Lower lobe of right lung (tissue), 2 donors: ENCODE measurements at places on chromosomes 12 and 14.
A peak's percentile ranks its signal among the peaks of the same experiment; 100 is the strongest.

- DNase-seq: no peak
Observed at GRCh38 chr14:52922059-52922458, 28.8 kb downstream of the FERMT2 start.

DNA sequence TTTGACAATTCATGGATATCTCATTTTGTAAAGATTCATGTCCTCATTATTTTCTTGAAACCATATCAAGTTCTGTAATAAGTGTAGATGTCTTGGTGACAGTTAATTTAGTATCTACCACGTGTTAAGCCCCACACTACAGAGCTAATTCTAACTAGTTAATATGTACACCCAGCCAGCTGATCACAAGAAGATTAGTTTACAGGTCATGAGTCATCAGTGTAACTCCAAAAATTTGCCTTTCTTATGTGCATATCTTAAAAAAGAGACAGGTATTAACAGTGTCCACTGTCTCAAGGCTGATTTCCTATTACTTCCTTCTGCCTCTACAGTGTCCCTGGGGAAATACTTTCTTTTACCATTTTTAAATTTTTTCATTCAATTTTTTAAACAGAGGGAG, 13.3 kb upstream of the YBX3 start:
- no peak for DNase-seq

GRCh38 chr12:6935371-6936193, 7.8 kb downstream of the ATN1 start:
- DNase-seq: no peak

DNA sequence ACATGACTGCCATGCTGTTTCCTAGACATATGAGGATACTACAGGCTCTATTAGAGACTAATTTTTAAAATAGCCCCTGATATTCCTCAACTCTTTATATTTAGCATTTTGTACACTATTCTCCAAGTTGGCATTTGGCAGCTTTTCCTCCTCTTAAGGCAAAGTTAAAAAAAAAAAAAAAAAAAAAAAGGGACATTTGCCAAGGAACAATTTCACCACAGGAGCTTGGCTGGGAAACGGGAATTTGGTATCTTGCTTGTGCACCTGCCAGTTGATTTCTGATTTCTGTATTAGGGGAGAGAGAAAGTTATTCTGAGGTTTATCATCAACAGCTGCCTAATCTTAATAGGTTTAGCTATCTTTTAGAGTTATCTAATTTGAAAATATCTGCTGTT, 87.2 kb downstream of the CAND1 start:
- no peak for DNase-seq

- no peak for DNase-seq
Observed at GRCh38 chr14:72452774-72453173, 441.1 kb downstream of the DPF3 start.

- no peak for DNase-seq
Observed at GRCh38 chr14:54121466-54122027, 164.9 kb upstream of the BMP4 start.

- DNase-seq: no peak
Observed at GRCh38 chr14:78307671-78308070, 137.5 kb downstream of the NRXN3 start.

DNA sequence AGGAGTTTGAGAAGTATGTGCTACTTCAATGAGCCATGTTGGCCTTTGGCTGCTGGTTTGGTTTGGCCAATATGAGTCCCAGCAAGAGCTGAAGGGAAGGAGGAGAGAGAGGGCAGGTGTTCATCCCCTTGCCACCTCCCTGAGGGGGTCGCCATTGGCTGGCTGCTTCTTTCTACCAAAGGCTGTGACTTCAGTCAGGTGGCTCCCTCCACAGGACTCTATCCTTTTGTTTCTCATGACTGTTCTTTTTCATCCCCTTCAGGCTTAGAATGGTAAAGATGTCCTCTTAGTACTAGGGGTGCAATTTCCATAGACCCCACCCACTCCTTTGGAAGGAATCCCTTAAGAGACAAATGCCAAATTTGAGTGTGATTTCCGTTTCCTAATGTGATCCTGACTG, 31.2 kb upstream of the OTOGL start:
- no peak for DNase-seq

GRCh38 chr14:76984787-76985375, 43.6 kb downstream of the IRF2BPL start:
- no peak for DNase-seq

DNA sequence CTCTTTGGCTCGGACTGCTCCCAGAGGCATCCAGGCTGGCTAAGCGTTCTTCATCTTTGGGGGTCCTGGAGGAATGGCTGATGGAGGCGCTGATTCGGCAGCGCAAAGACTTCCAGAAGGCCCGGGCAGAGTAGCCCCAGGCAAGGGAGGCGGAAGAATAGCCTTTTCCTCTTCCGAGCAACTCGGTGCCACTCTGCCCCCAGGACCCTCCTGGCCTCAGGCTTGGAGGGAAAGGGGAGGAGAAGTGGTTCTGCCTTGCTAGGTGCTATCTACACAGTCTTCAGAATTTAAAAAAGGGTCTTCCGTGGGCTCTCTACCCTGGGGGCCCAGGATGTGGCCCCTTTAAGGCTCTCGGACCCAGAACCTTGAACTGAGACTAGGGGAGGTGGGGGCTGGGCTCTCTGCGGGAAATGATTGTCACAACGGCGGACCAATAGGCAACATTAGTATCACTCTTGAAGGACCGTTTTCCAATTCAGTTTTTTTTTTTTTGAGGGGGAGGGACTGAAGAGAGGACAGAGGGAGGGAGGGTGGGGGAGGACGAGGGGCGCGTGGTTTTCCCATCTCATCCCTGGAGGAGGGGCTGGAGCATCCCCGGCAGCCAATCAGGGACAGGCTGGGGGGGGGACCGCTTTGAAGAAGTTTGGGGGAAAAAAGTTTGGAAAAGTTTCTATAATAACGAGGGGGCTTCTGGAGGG, at the start of gene NFATC4:
Gene NFATC4 (plus strand): TSS at position 671 of the 698 bp plus-strand sequence. CDS start 157 bp downstream, outside the sequence.
- peak; percentile 63 for DNase-seq

GRCh38 chr12:105823810-105824209, 314.9 kb downstream of the NUAK1 start:
- no peak for DNase-seq

DNA sequence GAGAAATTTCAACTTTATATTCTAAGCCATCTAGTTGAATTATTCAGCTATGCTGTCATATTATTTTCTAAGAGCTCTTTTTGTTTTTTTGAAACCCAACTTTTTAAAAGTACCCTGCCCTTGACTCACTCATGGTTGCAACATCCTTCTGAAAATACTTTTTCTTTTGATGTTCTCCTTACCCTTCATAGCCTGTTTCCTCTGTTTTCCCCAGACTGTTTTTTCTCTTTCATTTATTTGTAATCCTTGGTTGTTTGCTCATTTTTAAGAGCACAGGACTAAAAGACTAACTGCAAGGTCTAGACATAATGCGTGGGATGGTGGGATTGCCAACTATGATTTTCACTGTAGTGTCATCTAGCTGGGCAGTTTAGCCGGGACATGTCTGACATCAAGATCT, 21.2 kb upstream of the CDKL1 start:
- no peak for DNase-seq

DNA sequence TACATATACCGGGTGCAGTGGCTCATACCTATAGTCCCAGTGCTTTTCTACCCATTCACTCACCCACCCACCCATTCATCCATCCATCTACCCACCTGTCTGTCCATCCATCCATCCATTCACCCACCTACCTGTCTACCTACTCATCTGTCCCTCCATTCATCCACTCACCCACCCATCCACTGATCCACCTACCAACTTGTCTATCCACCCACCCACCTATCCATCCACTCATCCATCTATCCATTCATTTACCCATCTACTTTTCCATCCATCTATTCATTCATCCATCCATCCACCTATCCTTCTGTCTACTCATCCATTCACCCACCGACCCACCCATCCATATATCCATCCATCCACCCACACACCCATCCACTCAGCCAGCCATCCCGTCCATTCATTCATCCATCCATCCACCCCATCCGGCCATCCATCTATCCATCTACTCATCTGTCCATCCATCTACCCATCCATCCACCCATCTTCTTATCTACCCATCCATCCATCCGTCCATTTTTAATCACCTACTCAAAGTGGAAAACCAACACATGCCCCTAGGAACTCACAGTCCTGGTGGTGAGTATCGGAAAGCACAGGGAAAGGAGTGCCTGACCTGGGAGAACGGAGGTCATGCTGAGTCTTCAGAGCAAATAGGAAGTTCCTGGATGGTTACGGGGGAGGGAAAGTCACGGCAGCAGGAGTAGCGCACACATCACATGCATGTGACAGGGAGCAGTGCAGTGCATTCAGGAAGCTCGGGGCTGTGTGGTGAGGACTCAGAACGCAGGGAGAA, 20.0 kb downstream of the DDX51 start:
- DNase-seq: no peak

DNA sequence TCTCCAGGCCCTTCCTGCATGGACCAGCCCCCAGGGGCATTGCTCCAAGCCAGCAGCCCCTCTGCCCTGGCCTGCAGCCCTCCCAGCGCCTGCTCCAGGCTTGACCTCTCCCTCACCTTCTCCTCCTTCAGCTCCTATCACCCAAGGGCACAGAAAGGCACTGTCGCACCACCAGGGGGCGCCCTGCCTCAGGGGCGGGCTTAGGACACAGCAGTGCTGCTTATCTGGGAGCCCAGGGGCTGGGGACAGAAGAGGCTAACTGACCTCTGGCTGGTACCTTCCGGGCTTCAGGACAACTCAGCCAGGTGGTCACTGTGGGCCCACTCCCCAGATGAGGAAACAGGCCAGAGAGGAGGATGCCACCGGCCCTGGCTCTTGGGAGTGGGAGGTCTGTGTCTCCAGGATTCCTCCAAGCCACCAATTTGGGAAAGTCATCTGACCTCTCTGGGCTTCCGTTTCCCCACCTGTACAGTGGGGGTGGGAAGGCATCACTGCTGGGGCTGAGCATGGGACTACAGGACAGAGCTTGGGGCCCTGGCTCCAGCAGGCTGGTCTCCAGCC, 25.3 kb upstream of the GPR132 start:
- peak; percentile 90 for DNase-seq

DNA sequence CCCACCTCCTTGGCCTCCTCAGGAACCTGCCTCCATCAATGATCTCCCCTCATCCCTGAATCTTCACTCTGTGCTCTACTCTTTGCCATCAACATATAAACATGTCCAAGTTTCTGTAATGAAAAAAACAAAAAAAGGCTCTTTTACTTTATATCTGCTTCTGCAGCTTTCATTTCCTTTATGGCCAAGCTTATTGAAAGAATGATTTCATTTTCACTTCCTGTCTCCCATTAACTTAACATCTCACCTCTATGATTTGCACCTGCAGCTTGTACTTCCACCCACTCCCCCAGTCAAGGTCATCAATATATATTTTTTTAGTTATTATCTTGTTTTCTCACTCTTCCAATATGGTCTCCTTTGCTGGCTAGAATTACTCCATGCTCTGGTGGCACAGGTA, 15.6 kb upstream of the RNU6-7 start:
- no peak for DNase-seq

- peak; percentile 45 for DNase-seq
Observed at GRCh38 chr12:52058631-52059361, 7.6 kb downstream of the NR4A1 start.

- DNase-seq: no peak
Observed at GRCh38 chr12:65121956-65122469, 908 bp upstream of the WIF1 start.

- no peak for DNase-seq
Observed at GRCh38 chr14:53824061-53824460, 132.6 kb downstream of the BMP4 start.
